Urothelium cell line (cell line): ENCODE measurements at places on chromosomes 3 and 15.

DNA sequence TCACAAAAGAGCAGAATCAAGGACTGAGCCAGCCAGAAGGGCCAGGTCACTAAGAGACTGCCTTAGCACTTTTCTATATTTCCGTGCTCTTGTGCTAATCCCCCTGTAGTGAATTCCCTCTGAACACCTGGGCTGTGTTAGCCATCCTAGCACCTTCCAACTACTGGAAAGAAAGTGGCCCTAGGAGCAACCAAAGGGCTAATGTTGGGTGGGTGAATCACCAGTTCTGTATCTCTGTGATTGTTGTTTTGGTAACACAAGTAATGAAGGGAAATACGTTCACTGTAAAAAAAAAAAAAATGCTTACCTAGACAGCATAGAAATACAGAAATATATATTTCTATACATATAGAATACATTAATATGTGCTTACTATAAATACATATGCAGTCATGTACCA is 43.9 kb downstream of the PXYLP1 start:
- DNase-seq, result no peak

DNA sequence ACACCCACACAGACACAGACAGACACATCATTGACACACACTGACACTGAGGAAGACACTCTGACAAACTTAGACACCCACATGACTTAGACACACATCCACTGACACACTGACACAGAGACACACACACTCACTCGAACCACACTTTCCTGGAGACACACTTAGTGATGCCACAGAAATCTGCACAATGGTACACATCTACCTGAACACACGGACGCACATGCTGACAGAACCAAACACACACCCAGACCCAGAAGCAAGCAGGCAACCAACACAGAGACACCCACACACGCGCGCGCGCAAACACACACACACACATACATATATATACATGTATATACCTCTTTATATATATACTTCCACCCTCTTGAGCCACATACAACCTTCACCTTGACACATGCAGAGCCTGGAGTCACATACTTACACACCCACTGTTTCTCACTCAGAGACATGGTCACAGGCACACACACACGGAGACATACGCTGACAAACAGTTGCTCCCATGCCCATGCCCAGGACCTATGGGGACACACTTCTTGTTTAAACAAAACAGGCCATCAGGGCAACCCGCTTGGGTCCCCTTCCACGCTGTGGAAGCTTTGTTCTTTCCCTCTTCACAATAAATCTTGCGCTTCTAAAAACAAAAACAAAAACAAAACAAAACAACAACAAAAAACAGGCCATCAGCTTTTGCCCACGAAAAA is 913 bp upstream of the SCN5A start:
- no peak for DNase-seq

GRCh38 chr3:138344754-138345153 is 3.6 kb upstream of the MRAS start:
- DNase-seq, result no peak

DNA sequence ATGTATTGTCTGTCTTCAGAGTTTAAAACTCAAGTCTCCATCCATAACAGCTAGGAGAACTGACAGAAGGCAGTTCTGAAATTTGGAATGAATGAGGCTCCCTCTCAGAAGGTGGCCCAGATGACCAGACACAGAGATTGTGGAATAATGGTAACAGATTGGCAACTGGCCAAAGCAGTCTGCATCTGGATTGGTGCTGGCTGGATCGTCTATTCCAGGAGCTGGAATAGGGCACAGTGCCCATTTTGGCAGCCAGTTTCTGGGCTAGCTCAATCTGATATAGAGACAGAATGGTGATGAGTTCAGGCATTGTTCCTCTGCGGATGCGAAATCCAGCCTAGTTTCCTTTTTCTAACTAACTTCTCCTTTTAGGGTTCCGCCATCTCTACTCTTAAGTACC is 851.7 kb downstream of the PDCD6IP start:
- no peak for DNase-seq

DNA sequence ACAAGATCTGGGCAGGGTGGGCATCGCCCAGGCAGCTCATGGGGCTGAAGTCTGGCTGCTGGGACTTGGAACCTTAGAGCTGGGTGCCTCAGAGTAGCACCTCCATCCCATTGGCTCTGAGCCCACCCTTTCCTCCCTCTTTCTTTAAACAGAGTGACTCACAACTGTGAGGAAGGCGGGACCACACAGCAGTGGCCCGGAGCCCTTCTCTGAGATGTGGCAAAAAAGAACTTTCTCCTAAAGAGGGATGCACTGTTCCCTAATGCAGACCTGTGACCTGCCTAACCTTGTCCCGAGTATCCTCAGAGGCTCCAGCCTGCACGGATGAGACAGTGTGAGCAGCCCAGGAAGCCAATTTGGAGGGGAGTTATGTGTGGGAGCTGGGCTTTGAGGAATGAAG is 23.6 kb downstream of the PRR20G start:
- DNase-seq, result peak; percentile 80

DNA sequence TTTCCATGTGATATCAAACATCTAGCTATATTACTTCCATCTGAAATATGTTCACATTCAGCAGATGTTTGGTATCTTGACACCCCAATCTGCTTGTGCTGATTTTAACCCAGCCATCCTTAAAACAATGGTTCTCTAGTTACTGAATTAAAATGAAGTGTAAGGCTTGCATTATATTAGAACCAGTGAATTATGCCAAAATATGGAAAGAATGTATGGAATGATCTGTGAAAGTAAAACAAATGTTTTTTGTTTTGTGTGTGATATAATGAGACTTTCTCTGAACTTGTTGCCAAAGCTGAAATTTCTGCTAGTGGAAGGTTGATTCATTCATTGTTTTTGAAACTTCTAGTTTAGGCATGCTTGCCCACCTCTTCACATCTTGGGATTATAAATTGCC is 317.1 kb downstream of the MEX3B start:
- no peak for DNase-seq

DNA sequence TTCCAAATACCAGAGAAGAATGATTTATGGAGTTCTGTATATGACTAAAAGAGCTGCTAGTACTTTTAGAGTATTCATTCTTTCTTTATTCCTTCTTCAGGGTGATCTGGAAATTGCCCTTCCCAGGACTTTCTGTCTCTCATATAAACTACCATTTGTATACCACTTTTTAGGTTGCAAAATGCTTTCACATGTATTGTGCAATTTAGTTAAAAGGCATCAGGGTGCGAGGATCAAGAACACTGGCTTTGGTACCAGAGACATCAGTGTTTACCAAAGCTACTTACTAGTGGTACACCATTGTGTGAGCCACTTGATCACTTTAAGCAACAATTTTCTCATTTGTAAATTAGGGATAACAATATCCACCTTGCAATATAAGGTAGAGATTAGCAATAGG is 251.4 kb downstream of the TIGIT start:
- DNase-seq, result no peak

DNA sequence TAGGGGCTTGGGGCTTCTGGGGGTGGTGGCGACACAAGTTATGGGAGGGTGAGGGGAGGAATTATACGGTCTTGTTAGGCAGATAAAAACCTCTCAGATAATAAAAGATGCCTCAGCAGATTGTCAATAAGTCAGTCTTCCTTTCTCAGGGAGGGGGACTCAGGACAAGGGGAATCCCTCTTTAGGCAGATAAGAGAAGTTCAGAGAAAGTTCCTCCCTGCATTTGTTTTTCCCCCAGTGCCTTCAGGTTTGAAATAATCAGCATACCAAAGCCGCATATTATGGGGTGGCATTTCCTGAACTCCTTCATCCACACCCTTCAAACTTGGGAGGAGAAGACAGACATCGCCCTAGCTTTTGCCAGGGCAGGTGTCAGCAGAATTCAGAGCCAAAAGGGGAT is 8.5 kb downstream of the PPCDC start:
- no peak for DNase-seq

DNA sequence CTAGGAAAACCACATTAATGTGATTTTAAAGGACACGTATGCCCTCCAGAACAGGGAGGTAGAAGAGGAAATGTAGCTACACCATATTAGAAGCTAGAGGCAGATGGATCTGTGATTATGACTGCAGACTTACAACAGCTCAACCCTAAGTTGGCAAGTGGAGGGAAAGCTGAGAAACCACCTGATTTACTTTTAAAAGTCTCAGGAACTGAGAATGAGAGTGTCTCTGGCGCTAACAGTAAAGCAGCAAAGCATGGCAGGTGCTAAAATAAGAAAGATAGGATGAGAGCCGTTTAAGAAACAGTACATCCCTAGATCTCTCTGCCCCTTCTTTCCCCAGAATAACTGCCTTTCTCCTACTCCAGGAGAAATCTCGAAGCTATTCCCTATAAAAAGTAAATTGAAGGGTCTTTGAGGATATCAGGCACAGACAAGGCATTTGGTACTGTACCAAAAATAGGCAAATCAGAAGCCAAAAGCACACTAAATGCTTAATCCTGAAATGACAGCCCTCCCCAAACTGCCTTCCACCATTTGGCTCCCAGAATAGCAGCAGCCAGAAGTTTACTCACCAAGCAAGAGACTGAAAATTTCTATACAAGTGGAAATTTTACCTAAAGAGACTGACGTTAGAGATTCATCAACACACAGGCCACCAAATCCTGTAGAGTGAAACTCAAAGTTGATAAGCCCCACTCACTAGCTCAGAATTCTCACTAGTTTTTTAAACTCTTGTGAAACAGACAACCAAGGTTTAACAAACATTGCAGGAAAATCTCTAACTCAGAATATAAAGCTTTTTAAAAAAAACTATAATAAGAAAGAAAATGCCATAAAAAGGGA is 34.3 kb upstream of the PARP14 start:
- no peak for DNase-seq

GRCh38 chr3:177411201-177411600 is 213.9 kb upstream of the TBL1XR1 start:
- DNase-seq, result no peak

- no peak for DNase-seq
Measured at GRCh38 chr15:44811337-44811736, 75.0 kb downstream of the TRIM69 start.

- DNase-seq, result no peak
Measured at GRCh38 chr3:174346141-174346540, 513.0 kb upstream of the NAALADL2 start.

DNA sequence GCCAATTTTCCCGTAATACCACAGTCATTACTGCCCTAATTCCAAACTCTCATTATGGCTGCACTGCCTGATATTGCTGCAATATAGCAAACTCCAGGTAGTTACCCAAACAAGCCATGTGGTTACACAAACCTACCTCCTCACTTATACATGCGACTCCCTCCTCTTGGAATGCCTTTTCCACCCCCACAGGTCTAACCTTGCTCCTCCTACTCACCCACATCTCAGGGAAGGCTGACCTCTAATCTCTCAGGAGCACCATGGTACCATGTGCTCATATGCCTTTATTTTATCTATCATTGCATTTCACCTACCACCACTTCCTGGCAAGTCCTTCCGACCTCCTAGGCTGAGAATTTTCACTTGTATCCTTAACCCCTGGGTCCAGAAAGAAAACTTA is 2.9 kb downstream of the RBPMS2 start:
- DNase-seq, result no peak

- no peak for DNase-seq
Measured at GRCh38 chr15:69224383-69224782, 63.9 kb downstream of the GLCE start.

DNA sequence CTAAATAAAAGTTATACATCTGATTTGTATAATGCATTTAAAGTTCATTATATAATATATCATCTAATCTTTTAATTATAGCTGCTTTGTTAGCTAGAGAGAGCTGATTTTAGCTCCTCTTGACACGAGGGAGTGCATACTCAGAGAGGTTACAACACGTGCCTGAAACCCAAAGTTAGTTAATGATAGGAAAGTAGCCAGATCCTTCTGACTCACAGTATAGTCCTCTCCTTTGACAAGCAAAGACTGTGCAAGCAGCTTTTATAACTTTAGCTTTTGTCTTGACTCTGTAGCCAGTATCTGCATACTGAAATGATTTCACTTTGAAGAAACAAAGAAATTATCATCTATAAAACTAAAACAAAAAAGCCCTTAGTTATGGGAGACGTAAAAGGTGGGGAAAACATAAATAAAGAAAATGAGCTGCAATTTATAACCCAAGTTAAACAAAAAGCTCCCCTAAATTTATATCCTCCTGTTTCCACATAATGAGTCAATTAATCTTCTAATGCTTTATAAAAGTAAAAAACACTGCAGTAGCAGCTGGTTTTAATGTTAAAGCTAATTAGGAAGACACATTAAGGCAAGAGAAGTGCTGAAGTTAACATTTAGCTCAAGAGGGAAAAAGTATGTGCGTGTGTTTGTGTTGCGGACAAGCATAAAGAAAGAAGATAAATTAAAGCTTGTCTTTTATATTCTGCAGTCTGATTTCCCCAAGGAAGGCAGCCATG is 13.1 kb downstream of the GABRR3 start:
- no peak for DNase-seq

DNA sequence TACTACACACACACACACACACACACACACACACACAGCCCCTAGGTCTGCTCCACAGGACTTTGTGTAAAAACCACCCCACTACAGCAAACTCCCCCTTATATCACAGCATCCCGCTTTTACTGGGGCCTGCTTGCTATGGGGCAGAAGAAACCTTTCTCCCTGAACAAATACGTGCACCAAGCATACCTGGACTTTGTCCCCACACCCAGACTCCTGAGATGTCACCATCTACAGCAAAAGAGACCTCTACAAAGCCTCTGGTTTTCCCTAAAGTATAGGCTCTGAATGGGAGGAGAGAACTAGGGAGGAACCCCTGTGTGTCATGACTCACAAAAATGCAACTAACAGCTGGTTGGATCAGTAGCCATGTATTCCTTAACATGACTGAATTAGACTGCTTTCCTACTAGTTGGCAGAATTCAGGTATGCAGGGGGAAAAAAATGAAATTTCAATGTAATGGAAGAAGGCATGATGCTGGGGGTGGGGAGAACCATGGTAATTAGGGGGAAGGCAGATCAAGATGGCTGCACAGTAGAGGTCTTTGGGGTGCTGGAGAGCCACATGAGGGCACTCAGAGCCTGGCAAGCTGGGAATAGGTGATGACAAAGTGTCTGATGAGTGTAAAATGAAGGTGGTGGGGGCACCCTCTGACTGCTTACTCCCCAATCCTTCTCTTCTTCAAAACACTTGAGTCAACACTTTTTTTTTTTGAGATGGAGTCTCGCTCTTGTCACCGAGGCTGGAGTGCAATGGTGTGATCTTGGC is 45.9 kb downstream of the DAPK2 start:
- no peak for DNase-seq

GRCh38 chr3:39524107-39524506 is 56.6 kb downstream of the MOBP start:
- no peak for DNase-seq

DNA sequence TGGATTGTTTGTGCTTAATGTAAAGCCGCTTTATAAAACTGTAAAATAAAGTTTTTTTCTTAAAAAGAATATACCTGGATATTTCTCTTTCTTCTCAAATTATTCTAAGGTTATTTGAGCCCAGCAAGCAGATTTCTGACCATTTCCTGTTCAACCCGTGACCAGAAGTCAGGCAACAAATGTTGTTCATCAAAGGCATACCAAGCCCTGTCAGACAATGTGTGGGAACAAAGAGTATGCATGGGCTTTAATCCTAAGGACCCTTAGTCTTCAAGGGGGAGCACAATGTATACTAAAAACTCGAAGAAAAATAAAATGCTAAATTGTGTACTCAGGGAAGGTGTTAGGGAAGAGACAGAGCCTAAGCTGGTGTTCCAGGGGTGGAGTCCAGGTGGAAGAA is 26.6 kb upstream of the PAQR5 start:
- no peak for DNase-seq
